Activated T-helper 2 cell treated with anti-CD3 and anti-CD28 coated beads, Interferon-gamma antibody, Interleukin-2, Interleukin-4, amounts not matched to agents 10 μg/mL and 5 μg/mL and 100 μg/mL, durations not matched to agents 14 hours and 24 hours and 36 hours (primary cell): ENCODE measurements at places on chromosomes 3 and 15. TPM values are rescaled to one million over a fixed set of nuclear protein-coding genes. Genes with fewer than 3 reads are reported as not detected.

GABRG3 gene
- not detected in 2 replicates for total RNA-seq

UMPS gene
- total RNA-seq = 49.0 and 52.8 TPM in 2 replicates

SKOR1 gene
- 0.09 and 0.21 TPM in 2 replicates for total RNA-seq

GRCh38 chr3:63067999-63068645, 192.9 kb upstream of the CADPS start:
- no peak for DNase-seq

DNA sequence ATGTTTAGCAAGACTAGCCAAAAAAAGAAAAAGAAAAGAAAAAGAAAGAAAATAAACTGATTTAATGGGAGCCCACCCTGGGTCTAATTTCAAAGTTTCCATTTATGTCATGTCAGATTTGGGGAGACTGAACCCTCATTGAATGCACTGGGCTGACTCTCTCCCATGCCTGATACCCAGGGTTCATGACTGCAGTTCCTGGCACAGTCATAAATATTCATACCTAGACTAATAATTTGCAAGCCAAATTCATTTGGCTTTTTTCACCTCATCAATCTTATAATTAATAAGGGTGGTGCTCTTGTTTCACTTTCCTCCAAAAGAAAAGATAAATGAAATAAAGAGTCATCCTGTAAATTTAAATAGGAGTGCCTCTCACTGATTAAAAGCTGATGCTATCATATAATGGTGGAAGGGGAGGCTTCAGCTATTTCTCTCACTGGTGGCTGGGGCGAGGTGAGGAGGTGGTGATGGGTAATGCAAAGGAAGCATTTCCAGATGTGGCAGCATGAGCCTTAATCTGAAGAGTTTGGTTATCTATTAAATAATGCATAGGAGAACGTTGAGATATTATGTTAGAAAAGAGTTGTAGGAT, 224.5 kb downstream of the MEIS2 start:
- DNase-seq = no peak

GRCh38 chr15:72591361-72591760, 63.1 kb upstream of the GOLGA6B start:
- no peak for DNase-seq

DNA sequence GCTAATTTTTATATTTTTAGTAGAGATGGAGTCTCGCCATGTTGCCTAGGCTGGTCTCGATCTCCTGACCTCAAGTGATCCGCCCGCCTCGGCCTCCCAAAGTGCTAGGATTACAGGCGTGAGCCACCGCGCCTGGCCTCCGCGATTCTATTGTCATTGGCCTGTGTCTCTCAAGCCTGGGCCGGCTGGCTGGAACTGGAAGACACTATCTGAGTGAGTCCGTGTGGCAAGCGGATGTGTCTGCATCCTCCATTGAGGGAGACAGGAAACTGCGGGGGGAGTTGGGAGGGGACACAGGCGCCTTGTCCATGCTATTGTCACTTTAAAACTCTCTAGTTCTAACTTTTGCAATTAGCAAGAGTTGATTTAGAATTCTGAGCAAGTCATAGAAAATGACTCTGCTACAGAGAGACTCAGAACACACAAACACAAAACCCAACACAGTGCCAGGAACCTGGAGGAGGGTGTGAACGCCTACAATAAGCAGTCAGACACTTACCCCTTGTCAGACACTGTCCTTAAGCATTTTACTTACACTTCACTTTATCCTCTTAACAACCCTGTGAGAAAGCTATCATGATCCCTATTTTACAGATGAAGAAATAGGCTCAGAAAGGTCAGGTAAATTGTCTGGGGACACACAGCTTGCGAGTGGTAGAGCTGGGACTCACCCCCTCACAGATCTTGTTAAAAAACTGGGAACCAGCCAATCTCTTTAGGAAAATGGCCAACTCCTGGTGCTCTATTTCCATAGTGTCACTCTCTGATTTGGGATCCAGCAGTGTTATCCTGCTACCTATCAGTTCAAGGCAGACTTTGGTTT, 38.7 kb downstream of the ANP32A start:
- no peak for DNase-seq

GRCh38 chr3:194387926-194388418, 11.1 kb downstream of the GP5 start:
- DNase-seq = no peak

GRCh38 chr3:162052636-162053035, 556.0 kb downstream of the OTOL1 start:
- no peak for DNase-seq

- DNase-seq = no peak
These were observed 19.9 kb downstream of the CYP8B1 start for GRCh38 chr3:42855547-42856380.

DNA sequence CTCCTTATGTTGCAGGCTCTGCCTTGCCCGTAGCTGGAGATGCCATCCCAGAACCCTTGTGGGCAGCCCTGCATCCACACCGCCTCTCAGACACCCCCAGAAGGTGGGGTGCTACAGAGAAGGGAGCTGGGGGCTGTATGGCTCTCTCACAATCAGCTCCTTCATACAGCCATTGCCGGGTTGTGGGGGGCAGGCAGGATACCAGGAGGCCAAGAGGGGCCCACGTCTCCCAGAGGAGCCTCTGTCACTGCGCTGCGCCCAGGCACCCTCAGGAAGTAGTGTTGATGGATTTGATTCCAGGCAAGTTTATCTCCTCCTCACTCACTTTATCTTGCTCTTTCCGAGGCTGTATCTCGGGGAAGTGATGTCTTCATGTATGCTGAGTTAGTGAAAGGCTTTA, 171.6 kb downstream of the CHDH start:
- DNase-seq = no peak

DNA sequence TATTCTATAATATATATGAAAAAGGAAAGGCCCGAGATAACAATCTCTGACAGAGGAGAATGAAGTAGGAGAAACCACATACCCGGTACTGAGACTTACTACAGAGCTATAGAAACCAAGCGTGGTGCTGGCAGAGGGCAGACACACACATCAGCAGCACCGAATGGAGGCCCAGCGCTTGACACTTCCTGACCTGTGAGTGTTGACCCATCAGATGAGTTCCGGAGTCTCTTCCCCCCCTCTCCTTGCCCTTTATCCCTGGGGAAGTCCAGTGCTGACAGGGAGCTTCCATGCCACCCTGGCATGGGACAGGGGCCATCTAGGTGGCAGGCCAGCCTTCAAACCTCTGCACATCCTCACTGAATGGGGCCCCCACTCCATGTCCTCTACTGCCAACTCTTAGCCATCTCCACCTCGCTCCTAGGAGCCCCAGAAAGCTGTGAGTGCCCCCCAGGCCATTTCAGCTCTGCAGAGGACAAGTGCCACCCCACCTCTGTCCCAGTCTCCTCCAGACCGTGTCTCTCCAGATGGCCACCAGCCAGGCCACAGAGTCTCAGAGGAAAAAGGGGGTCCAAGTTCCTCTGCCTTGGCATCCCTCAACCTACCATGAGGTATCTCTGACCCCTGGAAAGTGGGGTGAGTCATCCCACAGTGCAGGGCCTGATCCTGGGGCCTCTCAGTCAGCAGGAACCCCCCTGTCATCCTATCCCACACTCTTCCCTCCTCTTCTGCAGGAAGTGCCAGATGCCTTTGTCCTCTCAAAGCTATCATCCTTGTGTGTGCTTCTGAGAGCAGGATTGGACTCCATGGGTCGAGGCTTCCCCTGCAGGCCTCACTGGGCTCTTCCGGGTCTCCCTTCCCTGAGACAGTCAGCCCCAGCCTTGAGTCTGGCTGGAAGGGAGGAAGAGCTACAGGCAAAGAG, 116.5 kb upstream of the ALDH1A3 start:
- DNase-seq = no peak

DNA sequence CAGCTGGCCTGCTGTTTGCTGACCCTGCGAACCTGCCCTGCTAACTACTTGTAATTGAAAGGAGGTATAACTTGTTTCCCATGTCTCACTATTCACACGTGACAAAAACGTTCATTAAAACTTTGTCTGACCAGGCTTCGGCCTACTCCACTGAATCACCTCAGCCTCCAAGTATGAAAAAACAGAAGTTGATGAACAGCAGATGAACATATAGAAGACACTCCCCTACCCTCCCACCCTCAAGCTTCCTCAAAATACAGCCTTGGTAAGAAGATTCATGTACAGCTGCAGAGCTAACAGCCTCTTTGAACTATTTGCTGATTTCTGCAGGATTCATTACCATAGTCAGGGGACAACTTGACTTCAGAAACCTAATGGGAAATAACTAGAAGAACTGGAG, 10.7 kb downstream of the RBM15B start:
- DNase-seq = no peak

DNA sequence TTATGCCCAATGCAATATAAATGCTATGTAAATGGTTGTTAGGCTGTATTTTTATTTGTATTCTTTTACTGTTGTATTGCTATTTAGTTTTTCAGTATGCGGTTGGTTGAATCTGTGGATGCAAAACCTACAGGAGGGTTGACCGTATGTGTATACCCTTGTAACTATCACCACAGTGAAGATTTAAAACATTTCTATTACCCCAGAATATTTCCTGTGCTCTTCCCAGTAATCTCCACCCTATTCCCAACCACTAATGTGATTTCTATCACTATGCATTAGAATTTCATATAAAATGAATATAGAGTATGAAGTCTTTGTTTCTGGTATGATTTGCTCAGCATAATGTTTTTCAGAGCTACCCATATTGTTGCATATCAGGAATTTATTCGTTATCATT, 705.0 kb downstream of the MECOM start:
- DNase-seq = no peak

DNA sequence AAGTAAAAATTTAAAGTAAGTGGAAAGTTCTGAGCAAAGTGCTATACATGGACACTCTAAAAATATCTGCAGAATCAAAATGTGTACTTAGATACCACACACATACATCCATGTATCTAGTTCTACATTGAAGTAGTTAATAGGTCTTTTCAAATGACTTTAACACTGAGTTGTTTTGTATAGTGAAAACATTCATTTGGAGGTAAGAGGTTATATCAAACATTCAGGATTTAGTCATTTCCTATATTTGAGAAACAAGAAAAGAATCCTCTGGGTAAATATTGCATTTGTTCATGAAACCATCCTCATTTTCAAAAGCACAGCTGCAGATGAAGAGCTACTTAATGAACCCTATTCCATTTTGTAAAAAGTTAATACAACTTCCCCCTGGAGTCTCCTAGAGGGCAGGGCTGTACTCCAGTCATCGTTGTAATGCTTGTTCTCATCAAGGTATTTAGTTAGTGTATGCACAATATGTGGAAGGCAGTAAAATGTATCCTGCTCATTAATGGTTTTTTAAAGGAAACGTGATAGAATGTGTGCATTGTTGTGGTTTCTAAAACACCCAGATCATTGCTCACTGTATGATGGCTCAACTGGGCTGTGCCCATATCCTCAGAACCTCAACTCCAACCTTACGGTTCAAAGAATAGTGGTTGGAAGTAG, 26.2 kb downstream of the ARPP21 start:
- DNase-seq = no peak
